IPS DF 19.7 (cell line): ENCODE measurements at places on chromosomes 13 and 19.

GRCh38 chr19:31667106-31667505 is 317.9 kb upstream of the TSHZ3 start:
- no peak for DNase-seq

DNA sequence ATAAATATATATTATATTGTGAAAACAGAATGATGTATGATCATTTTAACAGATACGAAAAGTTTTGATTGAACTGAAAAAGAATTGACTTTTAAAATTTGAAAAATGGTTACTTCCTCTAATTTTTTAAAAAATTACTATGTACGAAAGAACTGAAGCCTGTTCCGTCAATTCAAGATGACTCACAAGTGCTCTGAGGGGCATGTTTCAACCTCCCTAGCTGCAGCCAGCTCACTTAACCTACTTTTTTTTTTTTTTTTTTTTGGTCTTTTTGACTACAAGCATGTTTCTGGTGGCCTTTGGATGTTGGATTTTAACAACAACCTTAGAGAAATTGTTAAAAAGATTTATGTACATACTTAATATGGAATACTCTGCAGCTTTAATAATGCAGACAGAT is 1139.3 kb downstream of the DIAPH3 start:
- DNase-seq: no peak

GRCh38 chr13:26880735-26881134 is 120.1 kb upstream of the GPR12 start:
- DNase-seq: no peak

DNA sequence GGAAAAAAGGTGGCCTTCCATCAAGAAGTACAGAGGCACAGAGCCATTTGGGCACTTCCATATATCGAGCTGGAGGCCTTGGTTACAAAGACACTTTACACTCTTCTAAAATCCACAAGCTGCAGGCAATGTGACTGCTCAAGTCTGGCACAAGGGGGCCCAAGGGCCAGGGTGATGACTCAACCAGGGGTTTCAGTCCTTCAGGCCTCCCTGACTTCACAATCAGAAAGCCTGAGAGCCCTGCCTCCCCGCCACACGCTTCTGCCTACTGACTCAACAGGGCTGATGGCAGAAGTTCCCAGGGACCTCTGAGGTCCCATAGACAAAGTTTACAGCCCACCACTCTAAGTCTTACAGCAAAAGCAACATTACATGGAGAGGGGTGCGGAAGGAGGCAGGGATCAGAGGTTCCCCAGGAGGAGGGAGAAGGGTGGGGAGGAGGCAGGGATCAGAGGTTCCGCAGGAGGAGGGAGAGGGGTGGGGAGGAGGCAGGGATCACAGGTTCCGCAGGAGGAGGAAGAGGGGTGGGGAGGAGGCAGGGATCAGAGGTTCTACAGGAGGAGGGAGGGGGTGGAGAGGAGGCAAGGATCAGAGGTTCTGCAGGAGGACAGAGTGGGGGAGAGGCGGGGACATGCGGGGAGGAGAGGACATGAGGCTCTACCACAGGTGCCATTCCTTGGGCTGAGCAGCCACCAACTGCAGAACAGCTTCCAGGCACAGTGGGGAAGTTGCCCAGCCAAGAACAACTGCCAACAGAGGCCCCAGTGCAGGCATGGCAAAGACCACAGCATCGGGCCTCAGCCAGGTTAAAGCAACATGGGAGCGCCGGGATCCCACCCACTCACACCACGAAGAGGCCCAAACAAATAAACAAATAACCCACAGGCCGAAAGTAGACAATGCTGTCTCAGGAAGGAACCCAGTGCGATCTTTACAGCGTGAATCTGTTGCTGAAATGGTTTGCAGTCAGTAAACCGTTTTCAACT is 52.0 kb downstream of the SLC7A1 start:
- no peak for DNase-seq
